ENCODE measurements at places on chromosomes 5 and 9. TPM values are rescaled to one million over a fixed set of nuclear protein-coding genes. Genes with fewer than 3 reads are reported as not detected.

Gene MYOZ3
- not detected for total RNA-seq

Gene DDX31
- 6.1 TPM for total RNA-seq

GRCh38 chr5:132096904-132097303 is 23.3 kb downstream of the CSF2 start:
- DNase-seq: no peak

DNA sequence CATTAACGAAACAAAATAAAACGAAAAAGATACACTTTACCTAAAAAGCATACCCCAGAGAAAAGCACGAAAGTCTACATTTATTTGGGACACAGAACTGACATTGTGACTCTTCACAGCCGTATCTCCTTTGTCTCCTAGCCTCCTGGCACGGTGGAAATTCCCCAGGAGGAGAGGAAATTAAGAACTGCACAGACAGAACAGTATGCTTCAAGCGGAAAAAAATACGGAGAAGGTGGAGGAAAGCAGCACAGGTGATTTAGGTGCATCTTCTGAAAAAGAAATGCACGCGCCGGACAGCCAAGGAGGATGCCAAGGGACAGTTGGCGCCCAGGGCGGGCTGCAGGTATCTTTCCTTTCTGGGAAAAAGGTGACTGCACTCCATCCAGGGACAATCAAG is 32.0 kb downstream of the DDX31 start:
- DNase-seq: no peak

Gene AGXT2
- total RNA-seq: not detected

Gene BRD8
- 46.8 TPM for total RNA-seq

- DNase-seq: no peak
Observed at GRCh38 chr5:89028595-89029285, 145.8 kb upstream of the MEF2C start.

GRCh38 chr5:138186002-138186447 is 7.1 kb downstream of the KIF20A start:
- DNase-seq: no peak

GRCh38 chr9:114192539-114192938 is 37.2 kb downstream of the COL27A1 start:
- no peak for DNase-seq
